MV-4-11 (cell line): ENCODE measurements at places on chromosomes 11 and 22.

GRCh38 chr22:38273135-38273826, 471 bp upstream of the TMEM184B start:
- no peak for DNase-seq

DNA sequence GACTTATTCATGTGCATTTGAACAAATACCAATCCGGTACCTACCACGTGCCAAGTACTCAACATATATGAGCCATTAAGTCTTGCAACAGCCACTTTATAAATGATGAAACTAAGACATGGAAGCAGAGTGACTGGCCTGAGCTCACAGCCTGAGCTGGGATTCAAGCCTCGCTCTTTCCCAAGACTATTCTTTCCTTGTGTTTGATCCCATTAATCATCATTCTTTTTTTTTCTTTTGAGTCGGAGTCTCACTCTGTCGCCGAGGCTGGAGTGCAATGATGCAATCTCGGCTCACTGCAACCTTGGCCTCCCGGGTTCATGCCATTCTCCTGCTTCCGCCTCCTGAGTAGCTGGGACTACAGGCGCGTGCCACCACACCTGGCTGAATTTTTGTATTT, 119.3 kb downstream of the ABTB2 start:
- no peak for DNase-seq

DNA sequence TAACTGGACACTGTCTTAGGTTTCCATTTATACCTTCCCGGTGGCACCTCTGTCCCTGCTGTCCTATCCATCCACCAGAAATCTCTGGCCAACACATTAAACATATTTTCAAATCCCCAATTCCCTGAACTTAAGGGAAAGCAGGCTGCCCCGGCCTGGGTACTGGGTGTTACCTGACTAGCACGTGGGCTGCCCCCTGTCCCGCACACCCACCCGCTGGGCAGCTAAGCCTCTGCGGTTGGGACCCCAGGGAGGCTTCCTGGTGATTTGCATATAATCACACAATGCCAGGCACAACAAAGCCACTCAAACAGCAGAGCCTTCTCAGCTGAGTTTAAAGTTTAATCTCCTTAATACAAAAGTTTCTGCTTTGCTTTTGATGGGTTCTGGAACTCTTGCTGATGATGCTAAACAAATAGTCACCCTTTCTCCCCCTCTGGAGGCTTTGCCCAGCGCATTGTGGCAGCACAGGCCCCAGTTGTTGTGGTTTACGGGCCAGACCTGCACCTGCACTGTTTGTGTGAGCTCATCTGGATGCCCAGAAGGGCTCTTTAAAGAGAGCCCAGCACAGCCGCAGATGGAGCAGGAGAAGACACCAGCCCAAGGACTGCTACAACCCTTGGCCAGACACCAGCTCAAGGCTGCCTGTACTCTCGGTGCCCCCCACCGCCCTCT, 59.9 kb upstream of the POU2AF1 start:
- no peak for DNase-seq

DNA sequence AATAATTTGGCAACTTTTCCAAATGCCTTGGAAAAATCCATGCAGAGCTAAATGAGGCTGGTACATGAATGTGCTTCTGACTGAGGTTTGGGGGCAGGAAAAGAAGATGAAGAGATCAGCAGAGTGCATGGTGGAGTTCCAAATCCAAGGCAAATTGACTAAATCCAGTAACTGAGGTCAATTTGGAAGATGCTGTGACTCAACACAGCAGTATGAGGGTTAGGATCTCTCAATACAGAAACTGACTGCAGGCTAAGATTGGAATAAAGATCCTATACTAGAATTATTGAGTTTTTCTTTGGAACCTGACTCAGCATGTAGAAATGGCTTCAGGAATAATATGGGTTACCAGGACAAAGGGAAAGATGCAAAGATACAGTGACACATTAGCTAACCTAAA, 99.3 kb upstream of the FAT3 start:
- DNase-seq: no peak

GRCh38 chr11:124807660-124808270, 7.6 kb upstream of the MSANTD2 start:
- no peak for DNase-seq

- DNase-seq: no peak
Measured at GRCh38 chr11:24574461-24574860, 77.6 kb downstream of the LUZP2 start.

DNA sequence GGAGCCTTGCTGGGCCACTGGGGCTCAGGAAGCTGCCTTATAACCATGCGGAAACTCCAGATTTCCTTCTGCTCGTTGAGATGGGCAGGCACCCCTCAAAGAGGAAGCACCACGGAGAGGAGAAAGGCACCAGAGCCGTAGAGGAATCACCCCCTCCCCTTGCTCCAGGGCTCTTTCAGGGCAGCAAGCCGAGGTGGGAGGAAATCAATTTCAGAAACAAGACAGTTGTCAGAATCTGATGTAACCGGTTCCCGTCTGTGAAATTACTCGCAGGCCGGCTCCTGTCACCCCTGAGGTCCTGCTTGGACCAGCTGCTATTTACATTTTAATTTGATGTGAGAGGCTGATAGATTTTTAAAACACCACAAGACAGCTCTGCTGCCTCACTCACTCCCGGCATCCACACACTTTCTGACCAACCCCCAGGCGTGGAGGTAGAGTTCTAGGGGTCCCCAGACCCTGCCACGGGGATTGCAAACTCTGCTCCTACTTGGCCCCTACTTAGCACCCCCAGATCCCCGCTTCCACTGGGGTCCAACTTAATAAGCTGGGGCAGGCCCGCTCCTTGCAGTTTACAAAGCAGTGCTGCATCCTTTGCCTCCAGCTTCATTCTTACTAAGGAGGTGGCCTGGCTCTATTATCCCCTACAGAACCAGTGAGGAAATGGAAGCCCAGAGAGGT, 162.5 kb downstream of the CEP164 start:
- DNase-seq: no peak

GRCh38 chr11:44747836-44748235, 21.1 kb downstream of the TSPAN18 start:
- no peak for DNase-seq

DNA sequence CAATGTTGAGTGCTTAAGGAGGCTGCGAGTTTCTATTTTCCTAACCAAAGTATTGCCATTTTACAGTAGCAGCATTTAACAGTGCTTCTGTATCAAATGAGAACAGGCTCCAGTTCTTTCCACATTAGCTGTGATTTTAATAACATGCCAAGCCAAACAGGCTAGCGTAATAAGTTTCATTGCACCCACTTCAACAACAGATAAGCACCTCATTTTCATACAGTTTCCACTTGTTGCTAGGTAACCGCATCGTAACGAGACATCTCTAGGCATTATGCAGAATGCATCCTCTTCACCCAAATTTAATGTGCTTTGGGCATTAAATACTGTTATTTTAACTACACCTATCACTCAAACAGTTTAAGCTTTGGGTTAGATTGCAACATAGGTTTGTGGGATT, 79.0 kb downstream of the CADM1 start:
- DNase-seq: no peak

DNA sequence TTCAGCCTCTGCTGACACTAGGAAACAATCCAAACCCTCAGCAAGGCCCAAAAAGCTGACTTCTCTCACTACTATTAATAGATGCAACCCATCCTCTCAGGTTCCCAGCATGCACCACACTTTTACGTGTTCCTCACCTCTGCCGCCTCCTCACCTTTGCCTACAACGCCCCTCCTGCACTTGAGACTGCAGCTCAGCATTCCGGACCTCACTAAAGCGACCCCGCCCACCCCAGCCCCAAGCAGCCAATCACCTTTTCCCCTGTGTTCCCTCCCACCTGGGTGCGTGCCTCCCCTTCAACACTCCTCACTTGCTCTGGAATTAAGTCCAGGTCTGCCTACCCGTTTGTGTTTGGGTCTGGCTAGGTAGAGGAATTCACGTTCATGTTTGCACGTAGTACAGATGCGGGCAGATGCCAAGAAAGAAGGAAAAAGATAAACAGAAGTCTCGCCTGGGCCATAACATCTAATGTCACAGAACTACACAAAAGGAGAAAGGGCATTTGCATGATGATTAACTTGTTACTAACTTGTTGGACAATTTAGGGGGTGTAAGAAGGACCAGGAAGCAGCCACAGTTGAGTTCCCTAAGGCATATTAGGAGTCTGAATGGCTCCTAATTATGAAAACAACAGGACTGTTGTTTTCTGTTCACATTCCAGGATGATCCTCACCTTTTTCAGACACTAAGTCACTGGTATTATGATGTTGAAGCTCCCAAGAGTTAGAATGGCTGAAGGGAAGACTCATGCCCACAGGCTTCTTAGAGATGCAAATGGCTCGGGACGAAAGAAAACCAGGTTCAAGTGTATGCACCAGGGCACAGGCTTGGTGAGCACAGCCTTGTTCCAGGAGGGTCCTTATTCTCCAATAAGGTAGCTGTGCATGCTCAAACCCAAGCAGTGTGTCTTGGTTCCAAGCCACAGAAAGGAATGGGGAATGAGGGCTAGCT, 102.2 kb downstream of the MICAL3 start:
- no peak for DNase-seq

- DNase-seq: no peak
Measured at GRCh38 chr11:130208241-130209127, 48.9 kb downstream of the ST14 start.

DNA sequence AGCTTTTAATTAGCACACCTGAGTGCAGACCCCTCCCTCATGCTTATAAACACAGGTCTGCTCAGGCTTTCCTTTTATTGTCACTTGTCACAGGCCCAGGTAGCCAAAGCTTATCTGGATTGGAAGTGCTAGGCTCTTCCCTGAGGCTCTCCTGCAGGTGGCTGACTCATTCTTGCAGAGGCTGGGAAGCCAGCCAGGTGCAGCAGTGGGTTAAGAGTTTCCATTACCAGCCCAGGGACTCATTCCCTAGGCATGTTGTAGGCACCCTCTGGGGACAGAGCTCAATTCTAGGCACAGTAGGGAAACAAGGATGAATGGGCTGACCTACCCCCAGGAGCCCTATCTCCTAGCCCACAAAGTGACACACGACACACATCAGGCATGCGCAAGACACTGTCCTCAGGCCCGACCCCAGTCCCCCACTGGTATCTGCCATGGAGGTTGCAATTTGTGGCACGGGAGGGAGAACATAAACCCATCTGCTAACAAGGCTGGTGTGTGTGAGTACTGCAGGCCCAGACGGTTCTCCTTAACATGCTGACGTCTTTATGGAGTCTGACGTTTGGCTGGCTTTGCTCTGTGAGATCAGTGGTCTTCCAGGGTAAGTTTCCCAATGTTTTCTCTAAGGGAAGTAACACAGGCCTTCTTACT, 94.2 kb downstream of the ABTB2 start:
- no peak for DNase-seq

DNA sequence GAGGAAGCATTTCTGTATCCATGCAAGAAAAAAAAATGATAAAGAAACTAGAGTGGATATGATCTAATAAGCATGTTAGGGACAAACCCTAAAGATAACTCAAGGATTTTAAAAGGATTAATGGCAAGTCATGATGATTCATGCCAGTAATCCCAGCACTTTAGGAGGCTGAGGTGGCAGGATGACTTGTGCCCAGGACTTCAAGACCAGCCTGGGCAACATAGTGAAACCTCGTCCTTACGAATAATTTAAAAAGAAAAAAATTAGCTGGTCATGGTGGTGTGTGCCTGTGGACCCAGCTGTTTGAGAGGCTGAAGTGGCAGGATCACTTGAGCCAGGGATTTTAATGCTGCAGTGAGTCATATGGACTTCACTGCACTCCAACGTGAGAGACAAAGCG, 145.5 kb upstream of the BLID start:
- no peak for DNase-seq

DNA sequence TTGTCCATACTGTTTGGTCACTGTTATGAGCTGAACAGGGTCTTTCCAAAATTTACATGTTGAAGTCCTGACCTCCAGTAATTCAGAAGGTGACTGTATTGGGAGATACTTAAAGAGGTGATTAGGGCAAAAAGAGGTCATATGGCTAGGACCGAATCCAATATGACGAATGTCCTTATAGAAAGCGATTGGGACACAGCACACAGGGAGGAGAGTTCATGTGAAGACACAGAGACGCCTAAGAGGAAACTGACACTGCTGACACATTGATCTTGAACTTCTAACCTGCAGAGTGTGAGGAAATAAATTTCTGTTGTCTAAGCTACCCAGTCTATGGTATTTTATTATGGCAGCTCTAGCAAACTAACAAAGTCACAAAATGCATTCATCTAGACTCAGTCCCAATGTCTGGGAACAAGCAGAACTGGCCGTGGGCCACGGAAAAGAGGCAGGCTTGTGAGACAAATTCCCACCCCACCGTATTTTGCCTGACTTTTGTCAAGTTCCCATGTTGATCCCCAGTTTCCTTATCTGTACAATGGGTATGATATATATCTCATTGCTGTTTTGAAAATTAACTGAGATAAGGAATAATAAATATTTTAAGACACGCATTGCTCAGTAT, 295.0 kb downstream of the NTM start:
- DNase-seq: peak; percentile 30

DNA sequence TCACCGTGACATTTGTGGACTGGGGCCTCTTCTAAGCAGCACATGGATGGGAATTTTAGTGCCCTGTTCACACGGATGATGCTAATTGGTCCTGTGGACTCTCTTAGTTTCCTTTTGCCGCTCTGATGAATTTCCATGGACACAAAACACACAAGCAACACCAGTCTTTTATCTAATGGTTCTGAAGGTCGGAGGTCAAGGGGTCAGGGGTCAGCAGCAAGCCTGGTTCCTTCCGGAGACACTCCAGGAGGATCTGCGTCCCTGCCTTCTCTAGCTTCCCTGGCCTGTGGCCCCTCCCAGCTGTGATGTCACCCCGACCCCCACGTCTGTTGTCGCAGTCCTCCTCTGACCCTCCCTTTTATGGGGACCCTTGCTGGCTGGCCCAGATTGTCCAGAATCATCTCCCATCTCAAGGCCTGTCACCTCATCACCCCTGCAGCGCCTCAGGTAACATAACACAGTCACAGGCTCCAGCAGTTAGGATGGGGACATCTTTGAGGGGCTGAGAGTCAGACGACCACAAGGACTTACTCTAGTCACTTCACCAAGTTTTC, 6.8 kb downstream of the NADSYN1 start:
- no peak for DNase-seq

GRCh38 chr11:44507896-44508445, 57.5 kb upstream of the CD82 start:
- no peak for DNase-seq

GRCh38 chr11:48107188-48107704, 109.4 kb upstream of the OR4B1 start:
- peak; percentile 88 for DNase-seq
